Activated T-helper 1 cell treated with anti-CD3 and anti-CD28 coated beads, Interleukin-2, amount 50 U/mL, for 16 hours (primary cell): ENCODE measurements at places on chromosomes 1 and 21.

GRCh38 chr1:210633636-210634035, 304.9 kb downstream of the HHAT start:
- no peak for DNase-seq

DNA sequence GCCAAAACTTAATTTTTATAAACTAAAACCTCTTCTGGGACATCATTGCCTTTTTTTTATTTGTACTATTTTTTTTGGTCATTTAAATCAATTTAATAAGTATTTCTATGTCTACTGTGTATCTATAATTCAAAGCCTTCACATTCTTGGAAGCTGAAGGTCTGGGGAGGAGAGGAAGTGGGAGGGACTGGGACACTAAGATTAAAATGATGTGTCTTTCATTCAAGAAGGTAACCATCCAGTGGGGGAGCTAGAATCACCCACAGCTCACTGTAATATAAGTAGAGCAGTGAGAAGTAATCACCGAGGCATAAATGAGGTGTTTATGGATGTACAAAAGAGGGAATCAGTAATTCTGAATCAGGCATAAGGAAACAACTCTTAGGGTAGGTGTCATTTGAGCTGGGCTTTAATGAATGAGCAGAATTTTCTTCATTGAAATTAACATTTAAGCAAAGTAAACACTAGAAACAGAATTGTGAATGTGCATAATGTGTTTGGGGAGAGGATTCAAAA, 52.8 kb downstream of the PTGER3 start:
- DNase-seq, result no peak

DNA sequence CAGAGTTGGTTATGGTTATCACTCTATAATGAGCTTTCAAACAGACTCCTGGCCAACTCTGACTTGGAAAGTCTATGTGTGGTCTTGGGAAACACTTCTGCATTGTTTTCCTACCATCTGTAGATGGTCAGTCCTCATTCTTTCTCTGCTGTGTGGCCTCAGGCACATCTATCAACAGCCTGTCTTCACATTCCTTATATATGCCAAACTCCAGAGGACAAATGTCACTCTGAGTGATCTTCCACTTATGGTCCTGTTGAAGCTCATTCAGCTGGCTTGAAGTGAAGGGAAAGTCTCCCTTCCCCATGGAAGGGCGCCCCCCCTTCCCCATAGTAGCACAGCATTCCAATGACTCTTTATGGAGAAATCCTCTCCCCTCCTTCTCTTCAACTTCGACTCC, 58.7 kb downstream of the VANGL2 start:
- DNase-seq, result no peak

GRCh38 chr1:75937034-75937433, 4.8 kb upstream of the ASB17 start:
- no peak for DNase-seq

GRCh38 chr1:30845904-30846290, 62.7 kb downstream of the SDC3 start:
- DNase-seq, result no peak

DNA sequence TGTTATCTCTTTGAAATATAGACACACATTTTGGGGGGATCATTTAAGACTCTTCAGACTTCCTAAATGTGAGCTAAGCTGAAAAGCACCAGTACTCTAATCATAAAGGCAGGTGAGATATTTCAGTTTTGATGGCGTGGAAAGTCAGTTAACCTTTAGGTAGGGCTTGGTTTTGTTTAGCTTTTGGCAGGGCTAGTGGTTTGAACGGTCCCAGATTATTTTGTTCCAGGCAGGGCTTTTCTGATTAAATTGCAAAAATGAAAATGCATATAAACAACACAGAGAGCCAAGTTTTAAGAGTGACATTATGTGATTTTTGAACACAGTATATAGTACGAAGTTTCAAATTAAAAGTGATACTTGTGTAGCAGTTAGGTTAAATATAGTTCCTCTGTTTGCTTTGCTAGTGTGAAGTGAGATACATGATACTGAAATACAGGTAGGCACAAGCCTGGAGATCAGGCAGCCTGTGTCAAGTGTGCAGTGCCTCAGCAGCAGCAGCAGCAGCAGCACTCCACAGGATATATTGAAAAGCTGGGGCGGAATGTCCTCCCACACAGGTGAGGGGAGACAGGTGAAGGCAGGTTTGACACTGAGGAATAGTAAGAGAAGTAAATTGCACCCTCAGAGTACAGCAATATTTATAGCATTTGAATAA, 47.4 kb downstream of the CAMTA1 start:
- DNase-seq, result no peak

DNA sequence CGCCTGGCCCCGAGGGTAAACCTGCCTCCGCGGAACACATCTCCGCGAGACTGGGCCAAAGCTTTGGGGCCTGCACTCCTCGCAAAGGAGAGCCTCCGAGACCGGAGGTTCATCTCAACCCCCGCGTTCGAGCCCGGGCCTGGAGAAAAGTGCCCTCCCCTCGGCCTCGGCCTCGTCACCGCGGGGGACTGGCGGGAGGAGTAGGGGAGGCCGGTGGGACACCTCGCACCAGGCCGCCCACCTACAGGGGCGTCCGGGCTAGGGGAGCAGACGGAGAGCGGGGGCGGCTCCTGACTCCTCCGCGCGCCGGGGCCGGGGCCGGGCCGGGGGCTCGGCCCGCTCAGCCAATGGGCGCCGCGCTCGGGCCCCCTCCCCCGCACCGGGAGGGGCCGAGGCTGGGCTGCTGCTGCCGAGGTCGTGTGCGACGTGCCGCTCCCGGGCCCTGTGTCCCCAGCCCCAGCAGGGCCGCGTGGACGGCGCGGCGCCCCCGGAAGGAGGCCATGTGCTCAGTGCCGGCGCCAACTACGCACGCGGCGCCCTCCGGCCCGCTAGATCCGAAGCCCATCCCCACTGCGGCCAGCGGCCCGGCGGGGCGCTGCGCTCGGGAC, 684 bp downstream of the SLC2A1 start:
- peak; percentile 23 for DNase-seq

GRCh38 chr1:25090707-25091422, 141.4 kb downstream of the SYF2 start:
- no peak for DNase-seq

- no peak for DNase-seq
Measured at GRCh38 chr1:34479731-34480130, 275.1 kb upstream of the GJB5 start.

- no peak for DNase-seq
Measured at GRCh38 chr1:15974855-15975254, 1.0 kb downstream of the ZBTB17 start.

DNA sequence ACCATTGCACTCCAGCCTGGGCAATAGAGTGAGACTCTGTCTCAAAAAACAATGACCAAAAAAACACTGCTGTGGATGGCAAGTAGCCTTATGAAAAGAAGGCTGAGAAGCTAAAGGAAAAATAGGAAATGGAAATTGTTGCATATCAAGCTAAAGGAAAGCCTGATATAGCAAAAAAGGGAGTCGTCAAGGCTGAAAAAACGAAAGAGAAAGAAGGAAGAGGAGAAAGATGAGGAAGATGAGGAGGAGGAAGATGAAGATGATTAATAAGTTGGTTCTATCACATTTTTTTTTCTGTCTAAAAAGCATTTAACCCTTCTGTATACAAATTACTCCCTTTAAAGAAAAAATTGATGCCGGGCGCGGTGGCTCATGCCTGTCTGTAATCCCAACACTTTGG, 10.2 kb upstream of the PRDX1 start:
- no peak for DNase-seq
